Stimulated activated CD4-positive, alpha-beta T cell treated with anti-CD3 and anti-CD28 coated beads, Interleukin-15, amount 100 ng/mL, for 1 hour (primary cell): ENCODE measurements at places on chromosomes 4 and X.

DNA sequence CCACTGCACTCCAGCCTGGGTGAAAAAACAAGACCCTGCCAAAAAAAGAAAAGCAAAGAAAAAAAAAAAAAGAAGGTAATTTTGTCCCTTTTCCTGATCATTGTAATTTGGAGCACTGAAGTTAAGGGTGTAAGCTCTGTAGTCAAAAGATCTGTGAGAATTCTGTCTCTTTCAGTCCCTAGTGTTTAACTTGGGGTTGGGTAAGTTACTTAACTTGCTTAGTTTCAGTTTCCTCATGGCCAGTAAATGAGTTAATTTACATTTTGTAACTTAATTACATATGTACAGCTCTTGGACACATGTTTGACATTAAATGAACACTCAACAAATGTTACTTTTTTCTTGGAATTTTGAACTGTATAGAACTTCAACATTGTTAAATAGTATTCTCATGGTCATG lies 10.9 kb upstream of the UBE2K start:
- DNase-seq: no peak

- DNase-seq: no peak
Observed at GRCh38 chr4:16967722-16968121, 69.3 kb upstream of the LDB2 start.

- DNase-seq: no peak
Observed at GRCh38 chrX:153673428-153674218, at the start of gene PNCK. Gene PNCK (minus strand): TSS chrX:153673813. CDS start chrX:153673076, 737 bp downstream.

- no peak for DNase-seq
Observed at GRCh38 chr4:74096265-74096980, 2.6 kb downstream of the CXCL2 start.

- DNase-seq: no peak
Observed at GRCh38 chr4:137526681-137527080, 5.6 kb downstream of the PCDH18 start.
